ENCODE measurements at places on chromosomes 11 and 22.

GRCh38 chr11:72989727-72990126, 152.4 kb downstream of the FCHSD2 start:
- no peak for DNase-seq

- no peak for DNase-seq
These were observed 14.3 kb downstream of the RNF215 start for GRCh38 chr22:30372915-30373314.

GRCh38 chr22:26134654-26135330, 34.5 kb upstream of the SEZ6L start:
- no peak for DNase-seq

DNA sequence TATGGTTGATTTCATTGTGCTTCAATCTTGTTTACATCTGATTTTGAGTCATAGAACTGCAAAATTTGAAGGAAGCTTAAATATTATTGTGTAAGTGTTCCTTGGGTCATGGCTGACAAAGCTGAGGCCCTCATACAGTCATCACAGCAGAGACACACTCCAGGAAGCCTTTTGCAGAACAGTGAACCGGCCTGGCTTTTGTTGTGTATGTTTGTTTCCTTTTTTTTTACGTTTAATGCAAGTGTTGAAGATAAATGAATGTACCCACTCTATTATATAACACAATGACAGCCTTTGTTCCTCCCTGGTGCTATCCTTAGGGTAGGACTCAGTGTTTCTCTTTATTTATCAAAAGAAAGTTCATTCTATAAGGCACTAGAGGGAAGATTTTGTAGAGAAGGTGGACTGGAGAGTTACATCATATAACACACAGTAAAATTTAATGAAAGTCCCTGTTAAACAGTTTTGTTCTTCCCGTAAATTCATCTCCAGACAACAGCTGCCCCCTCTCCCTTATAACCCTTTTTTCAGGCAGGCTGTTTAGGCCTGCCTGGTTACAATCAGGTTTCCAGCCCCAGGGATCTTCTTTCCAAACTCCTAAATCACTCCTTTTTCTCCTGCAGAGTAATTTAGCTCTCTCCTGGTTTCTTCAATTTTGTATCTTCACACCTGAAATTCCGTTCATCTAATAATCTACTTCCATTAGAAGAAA, 34.3 kb upstream of the CSTF3 start:
- DNase-seq, result no peak

DNA sequence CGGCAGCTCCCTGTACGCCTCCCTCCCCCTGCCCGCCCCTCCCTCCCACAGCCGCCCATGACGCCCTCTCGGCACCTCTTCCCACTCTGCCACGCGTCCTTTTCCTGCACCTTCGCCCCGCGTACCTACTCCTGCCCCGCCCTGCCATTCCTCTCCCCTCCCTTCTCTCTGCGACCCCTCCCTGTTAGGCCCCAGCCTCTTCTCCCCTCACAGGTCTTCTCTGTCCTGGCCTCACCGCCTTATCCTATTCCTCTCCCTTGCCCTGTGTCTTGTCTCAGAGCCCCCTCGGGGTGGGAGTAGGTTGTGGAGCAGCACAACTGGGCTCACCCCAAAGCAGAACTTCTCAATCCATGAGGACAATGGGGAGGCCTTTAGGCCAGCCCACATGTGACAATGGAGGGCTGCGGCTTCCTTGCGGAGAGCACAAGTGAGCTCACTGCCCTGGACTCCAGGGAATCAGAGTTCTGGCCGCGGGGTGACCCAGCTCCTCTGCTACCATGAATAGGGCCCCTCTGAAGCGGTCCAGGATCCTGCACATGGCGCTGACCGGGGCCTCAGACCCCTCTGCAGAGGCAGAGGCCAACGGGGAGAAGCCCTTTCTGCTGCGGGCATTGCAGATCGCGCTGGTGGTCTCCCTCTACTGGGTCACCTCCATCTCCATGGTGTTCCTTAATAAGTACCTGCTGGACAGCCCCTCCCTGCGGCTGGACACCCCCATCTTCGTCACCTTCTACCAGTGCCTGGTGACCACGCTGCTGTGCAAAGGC, 539 bp downstream of the SLC35C1 start:
- peak; percentile 57 for DNase-seq

DNA sequence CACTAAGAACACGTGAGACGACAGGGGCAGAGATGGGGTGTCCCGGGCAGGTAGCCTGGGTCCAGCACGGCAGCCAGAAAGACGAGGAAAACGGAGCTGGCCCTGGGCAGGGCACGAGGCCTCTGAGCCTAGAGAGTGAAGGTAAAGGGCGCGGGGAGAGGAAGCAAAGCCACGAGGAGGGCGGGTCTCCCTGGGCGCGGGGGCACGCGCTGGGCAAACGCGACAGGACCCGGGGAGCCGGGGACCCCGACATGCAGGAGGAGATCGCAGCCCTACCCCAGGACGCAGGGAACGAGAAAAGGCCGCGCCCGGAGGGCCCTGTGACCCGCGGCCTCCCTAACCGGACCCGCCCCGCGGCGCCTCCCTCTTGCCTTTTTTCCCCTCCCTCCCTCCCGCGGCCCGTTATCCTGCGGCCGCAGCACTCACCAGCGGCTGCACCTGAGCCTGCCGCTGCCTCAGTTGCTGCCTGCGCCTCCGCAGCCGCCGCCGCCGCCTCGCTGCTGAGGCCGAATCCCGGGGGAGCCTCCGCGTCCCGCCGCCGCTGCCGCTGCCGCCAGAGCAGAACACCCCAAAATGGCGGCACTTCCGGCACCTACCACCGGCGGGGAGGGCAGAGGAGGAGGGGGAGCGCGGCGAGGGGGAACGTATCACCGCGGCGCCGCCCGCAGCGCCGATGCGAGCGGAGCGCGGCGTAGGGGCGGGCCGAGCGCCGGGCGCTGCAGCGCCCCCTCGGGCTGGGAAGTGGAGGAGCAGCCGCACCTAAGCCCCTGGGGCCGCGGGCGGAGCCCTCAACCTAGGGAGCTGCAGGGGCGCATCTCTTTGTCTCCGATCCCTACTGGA, at the start of gene CELF1:
Gene CELF1, minus strand, starts transcription at position 567 of the 840 bp plus-strand sequence. CDS start 53,609 bp downstream, outside the sequence.
- DNase-seq, result peak; percentile 92

DNA sequence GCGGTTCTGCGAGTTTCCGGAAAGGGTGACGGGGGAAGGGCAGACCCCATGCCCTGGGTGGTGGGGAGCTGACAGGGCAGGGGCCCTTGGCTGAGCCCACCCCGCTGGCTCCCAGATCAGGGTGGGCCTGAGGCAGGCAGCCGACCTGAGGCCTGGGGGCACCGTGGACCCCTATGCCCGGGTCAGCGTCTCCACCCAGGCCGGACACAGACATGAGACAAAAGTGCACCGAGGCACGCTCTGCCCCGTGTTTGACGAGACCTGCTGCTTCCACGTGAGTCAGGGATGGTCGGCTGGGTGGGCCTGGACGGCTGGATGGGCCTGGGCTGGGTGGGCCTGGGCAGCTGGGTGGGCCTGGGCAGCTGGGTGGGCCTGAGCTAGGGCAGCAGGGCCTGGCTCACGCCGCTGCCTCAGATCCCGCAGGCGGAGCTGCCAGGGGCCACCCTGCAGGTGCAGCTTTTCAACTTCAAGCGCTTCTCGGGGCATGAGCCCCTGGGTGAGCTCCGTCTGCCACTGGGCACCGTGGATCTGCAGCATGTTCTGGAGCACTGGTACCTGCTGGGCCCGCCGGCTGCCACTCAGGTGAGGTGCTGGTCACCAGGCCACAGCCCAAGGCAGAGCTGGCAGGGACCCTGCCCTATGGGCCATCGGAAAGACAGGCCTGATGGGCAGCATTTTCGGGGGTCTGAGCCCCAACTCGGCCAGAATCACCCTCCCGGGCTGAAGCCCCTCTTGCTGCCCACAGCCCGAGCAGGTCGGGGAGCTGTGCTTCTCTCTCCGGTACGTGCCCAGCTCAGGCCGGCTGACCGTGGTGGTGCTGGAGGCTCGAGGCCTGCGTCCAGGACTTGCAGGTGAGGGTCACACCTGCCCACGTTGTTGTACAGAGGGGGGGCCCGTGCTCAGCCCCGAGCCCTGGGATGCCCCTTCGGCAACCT, 1.5 kb downstream of the SYT8 start:
- no peak for DNase-seq

- no peak for DNase-seq
These were observed 1.7 kb upstream of the ME3 start for GRCh38 chr11:86673872-86674750.

DNA sequence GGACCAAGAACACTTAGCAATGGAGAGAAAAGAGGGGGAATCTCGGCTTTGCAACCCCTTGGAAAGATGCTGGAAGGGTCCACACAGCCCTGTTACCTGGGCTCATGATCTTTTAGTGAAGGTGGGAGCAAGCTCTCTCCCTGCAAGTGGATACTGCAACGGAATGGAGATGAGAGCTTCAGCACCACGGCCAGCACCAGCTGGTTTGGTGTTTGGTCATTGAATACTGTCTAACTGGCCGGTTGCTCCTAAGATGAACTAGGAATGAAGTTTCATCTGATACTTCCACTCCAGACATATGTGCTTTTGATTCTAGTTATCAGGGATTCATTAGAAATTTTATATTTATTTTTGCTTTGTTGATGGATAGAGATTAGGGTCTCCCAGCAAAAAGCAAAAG, 16.3 kb downstream of the HTR3A start:
- peak; percentile 61 for DNase-seq

DNA sequence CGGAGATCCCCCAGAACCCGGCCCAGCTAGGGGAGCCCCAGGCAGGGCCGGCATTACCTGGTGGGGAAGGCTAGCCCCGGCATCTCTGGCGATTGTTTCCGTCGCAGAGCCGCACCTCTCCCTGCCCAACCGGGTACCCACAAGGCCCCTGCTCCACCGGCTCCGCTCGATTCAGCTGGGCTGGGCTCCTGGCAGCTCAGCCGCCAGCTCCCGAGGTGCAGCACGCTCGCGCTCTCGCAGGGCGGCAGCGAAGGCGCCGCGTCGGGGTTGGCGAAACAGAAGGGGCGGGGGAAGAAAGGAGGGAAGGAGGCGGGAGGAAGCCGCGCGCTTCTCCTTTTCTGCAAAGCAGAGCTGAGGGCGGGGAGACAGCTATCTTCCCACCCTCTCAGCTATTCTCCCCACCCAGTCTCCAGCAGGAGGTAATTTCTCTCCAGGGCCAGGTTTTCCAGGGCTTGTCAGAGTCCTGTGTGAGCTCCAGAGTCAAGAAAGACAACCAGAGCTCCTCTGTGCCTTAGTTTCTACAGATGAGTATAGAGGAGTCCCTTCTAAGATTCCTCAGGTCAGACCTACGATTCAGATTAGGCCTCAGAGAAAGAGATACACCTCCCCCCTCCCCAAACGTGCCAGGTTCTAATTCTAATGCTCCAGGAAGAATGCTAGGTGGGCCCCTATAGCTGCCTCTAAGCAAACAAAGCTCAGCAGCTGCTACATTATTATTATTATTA, 62.0 kb downstream of the PAK1 start:
- peak; percentile 90 for DNase-seq

DNA sequence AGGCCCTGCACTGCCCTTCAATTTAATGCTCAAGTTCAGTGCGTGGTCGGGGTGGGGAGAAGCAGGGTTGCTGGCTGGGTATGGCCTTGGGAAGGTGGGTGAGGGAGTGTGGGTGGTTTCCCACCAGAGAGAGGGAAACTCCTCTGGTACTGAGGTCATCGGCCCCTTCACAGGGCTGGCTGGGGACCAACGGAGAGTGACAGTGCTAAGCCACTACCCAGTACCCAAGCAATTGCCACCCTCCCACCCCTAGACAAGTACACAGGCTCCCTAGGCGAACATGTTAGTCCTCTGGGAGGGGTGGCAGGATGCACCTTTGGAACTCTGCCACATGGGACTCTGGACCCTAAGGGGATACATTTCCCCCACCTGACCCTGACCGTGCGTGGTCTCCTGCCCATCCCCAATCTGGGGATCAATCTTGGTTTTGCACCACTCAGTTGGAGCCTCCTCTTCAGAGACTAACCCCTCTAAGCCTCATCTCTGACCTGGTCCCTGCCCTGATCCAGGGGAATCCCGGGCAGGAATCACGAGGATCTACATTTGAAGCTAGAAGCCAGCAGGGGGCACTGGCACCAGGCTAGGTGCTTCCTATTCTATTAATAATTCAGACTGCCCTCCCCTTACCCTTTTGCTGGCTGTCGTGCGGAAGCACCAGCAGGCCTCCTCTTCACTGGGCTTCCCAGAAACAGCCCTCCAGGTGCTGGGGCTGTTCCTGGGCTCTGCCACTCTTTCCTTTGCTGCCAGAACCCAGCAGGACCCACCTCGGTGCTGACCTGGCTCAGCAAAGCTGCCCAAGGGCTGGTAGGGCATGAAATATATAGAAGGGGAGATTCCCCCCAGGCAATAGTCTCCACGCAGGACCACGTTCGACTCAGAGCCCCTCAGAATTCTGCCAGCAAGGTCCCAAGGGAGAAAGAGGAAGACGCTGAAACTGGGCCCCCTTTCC, 377.7 kb downstream of the TENM4 start:
- peak; percentile 65 for DNase-seq

GRCh38 chr11:2137202-2138067, 1.8 kb downstream of the IGF2 start:
- DNase-seq, result peak; percentile 86

DNA sequence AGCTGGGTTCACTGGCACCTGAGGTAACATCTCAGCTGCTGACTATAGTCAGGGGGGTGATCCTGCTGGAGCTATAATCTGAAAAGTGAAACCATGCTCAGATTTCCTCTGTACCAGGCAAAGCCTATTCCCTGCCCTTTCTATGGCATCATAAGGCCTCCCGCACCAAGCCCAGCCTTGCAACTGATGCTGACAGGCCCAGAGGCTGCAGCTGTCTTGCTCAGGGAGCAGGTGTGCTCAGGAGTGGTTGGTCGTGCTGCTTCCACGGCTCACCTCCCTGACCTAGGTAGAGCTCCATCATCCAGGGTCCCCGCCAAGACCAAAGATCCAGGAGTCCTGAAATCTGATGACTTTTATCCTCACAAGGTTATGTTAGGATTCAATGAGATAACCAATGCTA, 121.7 kb downstream of the FEZ1 start:
- DNase-seq, result no peak

GRCh38 chr11:68016161-68016903, 6.2 kb downstream of the ALDH3B1 start:
- no peak for DNase-seq

DNA sequence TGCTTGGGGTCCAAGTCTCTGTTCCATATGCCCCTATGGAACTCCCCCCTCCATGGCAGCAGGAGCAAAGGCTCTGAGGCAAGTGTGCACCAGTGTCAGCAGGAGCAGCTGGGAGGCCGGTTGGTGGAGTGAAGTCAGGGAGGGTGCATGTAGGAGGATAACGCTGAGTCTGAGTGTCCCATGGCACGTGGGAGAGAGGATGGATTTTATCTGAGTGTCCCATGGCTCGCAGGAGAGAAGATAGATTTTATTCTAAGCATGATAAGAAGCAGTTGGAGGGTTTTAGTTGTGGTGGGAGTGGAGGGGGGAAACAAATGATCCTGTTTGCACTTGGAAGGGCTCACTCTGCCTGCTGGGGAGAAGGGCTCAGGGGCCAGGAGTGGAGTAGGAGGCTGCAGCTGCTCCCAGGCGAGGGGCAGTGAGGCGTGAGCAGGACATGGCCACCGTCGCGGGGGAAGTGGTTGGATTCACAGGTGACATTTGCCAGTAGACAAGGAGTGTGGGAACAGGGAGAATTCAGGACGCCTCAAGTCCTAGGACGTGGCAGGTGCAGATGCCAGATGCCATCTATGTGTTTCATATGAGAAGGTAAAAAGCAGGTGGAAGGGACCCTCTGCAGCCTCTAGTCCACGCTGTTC, 33.6 kb upstream of the PARVG start:
- no peak for DNase-seq

All from H9 (cell line).